Hematopoietic multipotent progenitor cell treated with erythropoietin and hydrocortisone succinate and interleukin-3 and kit ligand, for 8 days (in vitro differentiated cells): ENCODE measurements at places on chromosomes 1 and 21.
A peak's percentile ranks its signal among the peaks of the same experiment; 100 is the strongest.

DNA sequence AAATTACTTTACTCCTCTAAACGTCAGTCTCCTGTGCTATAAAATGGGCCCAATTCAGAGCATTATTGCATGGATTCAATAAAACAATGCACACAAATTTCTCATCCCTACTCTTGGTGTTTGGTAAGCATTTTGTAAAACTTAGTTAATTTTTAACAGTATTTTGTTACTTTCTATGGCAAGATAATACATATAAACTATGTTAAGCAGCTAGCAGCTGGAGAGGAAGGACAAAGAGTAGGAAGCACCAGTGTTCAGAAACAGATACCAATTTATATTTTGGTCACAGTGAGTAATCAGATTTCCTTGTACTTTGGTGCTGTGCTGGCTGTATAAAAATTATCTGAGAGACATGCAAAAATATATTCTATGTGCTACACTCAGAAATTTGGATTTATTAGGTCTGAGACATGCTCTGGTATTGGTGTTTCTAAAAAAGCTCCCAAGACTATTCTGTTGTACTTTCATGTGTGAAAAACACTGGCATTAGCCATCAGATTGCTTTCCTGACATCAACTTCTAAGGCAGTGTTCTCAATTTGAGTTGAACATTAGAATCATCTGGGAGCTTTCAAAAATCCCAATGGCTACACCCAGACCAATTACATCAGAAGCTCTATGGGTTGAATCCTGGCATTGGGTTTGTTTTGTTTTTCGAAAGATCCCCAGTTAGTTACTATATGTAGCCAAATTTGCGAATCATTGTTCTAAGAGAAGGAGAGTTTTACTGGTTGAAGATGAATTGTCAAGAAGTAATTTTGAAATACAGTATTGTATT, 100.3 kb upstream of the C1orf87 start:
- DNase-seq: no peak

DNA sequence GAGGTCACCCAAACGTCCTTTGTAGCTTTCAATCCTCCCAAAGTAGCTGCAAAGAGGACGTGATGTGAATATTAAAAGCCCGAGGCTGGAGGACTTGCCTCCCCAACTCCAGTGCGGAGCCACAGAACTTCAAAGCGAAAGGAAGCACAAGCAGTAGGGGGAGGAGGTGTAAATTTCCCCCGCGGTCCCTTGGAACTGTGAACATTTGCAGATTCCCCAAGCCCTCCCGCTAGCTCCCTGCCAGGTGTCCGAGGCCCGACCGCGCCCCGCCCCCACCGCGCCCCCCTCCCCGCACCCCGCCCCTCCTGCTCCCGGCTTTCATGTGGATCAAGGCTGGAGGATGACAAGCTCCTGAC, 41.5 kb upstream of the HAO2 start:
- no peak for DNase-seq

DNA sequence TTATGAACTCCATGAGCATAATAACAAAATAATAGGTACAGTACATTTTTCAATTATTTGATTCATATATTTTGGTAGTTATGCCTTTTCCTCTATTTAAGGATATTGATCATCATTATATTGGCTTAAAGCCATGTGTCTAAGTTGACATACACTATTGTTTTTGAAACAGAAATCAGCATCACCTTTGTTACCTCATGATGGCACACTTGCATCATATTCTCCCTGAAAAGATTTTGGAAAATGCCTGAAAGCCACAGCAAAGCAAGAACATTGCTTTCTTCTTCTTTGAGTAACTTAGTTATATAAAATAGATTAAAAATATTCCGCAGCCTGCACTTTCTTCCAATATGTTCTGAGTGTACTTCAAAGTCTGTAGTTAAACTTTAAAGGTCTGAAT, 33.3 kb downstream of the TMPRSS15 start:
- DNase-seq: no peak

GRCh38 chr1:86739648-86740509, 35.5 kb downstream of the SH3GLB1 start:
- no peak for DNase-seq

GRCh38 chr1:232978815-232979214, 28.4 kb downstream of the NTPCR start:
- DNase-seq: no peak

GRCh38 chr1:156599811-156600210, 1.5 kb downstream of the GPATCH4 start:
- DNase-seq: peak; percentile 72

DNA sequence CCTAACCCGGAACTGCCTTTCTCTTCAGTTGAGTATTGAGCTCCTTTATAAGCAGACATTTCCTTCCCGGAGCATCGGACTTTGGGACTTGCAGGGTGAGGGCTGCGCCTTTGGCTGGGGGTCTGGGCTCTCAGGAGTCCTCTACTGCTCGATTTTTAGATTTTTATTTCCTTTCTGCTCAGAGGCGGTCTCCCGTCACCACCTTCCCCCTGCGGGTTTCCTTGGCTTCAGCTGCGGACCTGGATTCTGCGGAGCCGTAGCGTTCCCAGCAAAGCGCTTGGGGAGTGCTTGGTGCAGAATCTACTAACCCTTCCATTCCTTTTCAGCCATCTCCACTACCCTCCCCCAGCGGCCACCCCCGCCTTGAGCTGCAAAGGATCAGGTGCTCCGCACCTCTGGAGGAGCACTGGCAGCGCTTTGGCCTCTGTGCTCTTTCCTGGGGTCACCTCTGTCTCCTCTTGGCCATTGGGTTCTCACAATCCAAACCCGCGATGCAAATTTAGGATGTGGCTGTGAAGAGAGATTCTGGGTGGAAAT, 3.7 kb downstream of the OLIG2 start:
- DNase-seq: no peak

DNA sequence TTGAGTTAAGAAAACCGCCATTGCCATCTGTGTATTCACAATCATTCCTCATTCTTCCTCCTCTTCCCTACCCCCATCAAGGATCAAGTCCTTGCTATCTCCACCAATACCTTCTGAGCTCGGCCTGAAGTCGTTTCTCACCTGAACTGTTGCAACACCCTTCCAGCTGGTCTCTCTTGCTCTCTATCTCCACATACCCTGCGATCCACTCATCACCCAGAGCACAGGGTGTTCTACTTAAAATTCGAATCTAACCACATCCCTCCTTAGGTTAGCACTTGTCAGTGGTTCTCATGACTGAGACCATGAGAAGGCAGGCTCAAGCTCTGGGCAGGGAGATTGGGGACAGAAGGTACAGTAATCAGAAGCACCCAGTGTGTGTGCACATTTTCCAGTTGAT, 4.6 kb downstream of the IVL start:
- DNase-seq: no peak

DNA sequence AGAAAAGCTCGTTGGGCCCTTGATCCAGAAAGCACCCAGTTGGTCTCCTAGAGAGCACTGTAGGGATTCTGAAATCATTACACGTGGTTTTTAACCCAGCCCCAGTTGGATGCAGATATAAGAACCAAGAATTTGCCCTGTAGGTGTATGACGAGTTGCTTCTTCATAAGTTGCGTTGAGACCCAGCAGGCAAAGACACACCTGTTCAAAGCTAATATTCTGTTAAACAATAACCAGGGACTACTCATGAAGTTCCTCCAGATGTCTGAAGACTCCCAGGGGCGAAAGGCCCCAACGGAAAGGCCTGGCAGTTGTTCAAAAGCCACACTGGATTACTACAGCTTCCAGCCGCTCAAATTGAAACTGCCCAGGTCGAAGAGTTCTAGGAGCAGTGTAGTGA, 88.6 kb upstream of the HNRNPU start:
- no peak for DNase-seq

DNA sequence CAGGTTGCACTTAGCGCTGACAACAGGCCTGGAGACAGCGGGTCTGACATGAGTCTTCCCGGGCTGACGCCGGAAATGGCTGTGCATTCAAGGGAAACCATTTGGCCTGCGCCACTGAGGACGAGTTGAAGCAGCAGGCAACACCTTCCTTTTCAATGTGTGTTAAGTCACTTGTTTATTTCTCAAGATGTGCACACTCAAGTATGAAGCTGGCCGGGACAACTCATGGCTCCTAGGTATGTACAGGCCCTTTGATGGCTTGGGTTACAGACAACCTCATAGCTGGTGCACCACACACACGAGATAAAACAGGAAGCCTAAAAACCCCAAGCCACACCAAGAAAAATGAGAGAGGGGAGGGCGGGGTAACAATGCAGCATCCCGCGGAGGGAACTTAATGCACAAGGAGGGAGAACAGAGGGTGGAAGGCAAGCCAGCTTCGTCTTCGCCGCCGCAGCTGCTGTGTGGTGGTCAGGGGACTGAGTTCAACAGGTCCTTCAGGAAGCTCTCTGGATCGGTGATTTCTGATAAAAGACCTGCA, 118.0 kb upstream of the IFFO2 start:
- no peak for DNase-seq

DNA sequence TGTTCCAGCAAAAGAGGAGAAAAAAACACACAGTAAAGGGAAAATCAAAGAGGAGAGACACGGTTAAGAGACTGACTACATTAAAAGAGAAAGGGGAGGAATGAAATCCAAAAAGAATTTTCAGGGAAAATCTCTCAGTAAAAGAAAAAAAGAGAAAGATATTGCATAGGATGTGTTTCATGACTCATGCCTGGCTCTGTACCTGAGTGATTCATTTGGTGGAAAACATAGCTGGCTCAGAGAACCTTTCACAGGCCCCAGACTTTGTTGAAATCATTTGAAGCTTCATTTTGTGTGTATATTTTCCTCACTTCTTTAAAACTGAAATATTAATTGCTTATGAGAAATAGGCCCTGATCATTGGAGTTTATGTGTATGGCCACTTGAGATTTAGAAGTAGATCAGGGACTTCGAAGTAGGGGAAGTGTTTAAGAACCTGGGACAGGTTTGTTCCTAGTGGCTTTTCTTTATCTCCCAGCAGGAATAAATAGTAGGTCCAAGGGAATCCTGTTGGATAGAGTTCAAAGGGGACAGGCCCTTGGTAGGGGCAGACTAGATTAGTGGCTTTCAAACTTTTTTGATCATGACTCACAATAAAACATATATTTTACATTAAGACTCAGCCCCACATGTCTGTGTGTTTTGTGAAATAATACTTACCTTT, 239.1 kb upstream of the SGIP1 start:
- DNase-seq: no peak

DNA sequence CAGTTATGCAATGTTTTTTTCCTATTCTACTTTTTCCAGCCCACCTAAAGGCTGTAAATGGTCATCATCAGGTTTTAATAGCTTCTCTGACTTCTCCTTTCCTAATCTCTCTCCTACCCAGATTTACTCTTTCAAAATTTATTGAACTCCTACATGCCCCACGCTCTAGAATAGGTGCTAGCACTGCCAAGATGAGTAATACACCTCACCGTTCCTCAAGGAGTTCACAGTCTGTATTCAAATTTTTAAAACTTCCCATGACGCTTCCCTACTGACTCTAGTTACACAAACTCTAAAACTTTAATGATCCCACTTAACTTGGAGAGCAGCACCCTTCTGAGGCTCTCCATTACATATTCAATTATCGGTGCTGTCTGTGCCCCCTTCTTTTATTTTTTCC, 51.6 kb downstream of the ALG14 start:
- no peak for DNase-seq
